ENCODE measurements at places on chromosomes 6 and 20.

DNA sequence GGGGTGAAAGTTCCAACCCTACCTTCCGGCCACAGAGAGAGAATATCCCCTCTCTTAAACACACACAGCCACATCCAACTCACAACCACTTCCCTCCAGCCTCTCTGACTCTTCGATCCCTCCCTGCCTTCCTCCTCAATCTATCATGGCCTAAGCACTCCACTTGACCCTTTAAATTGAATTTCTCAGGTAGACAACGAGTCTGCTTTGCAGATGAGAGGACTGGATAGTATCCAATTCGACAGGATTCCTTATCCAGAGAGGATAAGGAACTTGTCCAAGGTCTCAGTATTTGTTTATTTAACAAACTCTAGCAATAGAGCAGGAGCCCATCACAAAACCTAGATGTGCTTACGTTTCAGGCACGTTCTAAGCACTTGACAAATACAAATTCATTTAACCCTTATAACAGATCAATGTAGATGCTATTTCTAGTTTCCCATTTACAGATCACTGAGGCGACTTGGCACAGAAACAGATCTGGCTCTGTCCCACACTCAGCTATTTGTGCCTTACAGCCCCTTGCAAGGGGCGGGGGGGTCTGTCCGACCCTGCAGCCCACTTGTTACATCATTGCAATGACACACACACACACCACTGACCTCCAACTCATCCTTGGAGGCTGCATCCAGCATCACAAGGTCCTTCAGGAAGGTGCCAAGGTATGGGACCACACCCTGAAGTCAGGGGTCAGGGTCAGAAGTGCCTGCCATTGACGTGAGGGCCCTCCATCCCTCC, 4.5 kb downstream of the RGL2 start:
- no peak for DNase-seq

GRCh38 chr20:25477014-25477882, 69.8 kb downstream of the GINS1 start:
- no peak for DNase-seq

DNA sequence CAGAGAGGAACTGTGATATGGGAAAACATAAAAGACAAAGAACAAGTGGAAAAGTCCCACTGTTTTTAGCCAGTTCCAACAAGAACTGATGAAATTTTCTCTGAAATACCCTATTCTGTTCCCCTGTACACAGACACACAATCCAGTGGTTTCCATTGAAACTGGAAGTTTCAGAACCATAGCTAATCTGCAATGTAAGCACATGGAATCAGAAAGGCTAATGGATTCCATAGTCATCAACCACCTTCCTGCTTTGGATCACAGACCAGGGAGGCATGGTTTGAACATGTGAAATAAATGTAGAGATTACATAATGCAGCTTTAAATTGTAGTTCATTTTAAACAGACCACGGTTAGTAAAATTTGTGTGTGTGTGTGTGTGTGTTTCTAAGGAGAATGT, 242.1 kb downstream of the GJA1 start:
- no peak for DNase-seq

DNA sequence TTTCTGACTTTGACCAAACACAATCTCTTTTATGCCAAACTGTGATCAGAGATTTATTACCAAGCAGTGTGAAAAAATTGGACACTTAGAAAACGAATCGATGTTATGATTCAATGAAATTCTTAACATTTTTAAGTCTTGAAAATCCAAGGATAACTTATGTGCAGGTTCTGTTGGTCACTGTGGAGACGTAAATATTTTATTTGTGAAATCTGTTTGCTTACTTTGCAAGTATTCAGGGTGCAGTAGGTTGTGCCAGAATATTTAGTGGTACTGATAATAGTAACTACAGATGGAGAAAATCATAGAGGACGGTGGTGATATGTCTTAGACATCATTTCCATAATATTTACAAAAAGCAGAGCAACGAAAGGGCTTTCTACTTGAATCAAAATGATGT, 97.3 kb downstream of the BMP2 start:
- DNase-seq, result no peak

- no peak for DNase-seq
Observed at GRCh38 chr20:62134735-62135231, 8.4 kb downstream of the PSMA7 start.

DNA sequence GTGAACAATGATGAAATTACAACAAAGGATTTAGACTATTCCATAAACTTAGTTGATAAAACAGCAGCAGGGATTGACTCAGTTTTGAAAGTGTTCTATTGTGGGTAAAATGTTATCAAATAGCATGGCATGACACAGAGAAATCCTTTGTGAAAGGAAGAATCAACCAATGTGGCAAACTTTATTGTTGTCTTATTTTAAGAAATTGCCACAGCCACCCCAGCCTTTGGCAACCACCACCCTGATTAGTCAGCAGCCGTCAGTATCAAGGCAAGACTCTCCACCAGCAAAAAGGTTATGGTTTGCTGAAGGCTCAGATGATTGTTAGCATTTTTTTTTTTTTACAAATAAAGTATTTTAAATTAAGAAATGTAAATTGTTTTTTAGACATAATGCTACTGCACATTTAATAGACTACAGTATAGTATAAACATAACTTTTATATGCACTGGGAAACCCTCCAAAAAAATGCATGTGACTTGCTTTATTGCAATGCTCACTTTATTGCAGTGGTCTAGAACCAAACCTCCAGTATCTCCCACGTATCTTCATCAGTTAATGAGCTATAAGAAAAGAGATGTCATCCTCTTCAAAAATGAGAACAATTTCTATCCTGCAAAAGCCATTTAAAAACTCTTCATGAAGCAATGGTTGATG, 162.7 kb downstream of the SOBP start:
- no peak for DNase-seq

DNA sequence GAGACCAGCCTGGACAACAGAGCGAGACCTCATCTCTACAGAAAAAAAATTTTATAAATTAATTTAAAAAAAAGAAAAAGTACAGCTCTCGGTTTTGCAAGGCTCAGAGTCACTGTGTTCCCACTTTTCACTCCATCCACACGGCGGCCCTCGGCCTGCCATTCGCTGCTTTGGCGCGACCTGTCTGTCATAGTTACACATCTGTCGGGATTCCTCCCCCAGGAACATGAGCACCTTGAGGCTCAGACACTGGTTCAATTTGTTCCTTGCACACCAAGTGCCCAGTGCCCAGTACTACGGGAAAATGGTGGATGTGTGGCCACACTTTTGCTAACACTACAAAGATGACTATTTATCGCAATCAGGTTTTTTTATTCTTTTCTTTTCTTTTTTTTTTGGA, 8.4 kb downstream of the CTSZ start:
- no peak for DNase-seq

DNA sequence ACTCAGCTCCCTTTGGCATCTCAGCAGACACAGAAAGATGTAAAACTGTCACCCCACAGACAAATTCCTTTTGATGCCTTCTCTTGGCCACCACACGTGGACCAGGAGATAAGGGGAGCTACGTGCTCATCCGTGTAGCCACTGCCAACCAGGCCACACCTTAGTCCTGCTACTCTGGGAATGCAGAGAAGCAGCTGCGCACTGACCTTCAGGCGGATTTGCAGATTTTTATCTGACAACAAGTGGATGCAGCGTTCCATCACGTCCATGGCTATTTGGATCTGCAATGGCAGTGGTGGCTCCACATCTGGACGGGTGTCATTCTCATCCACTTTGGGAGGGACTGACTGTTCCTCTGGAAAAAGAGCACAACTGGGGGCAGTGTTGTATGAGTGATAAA, 30.8 kb downstream of the TTI1 start:
- DNase-seq, result no peak

- no peak for DNase-seq
Observed at GRCh38 chr6:90459225-90459758, 127.6 kb downstream of the MAP3K7 start.

DNA sequence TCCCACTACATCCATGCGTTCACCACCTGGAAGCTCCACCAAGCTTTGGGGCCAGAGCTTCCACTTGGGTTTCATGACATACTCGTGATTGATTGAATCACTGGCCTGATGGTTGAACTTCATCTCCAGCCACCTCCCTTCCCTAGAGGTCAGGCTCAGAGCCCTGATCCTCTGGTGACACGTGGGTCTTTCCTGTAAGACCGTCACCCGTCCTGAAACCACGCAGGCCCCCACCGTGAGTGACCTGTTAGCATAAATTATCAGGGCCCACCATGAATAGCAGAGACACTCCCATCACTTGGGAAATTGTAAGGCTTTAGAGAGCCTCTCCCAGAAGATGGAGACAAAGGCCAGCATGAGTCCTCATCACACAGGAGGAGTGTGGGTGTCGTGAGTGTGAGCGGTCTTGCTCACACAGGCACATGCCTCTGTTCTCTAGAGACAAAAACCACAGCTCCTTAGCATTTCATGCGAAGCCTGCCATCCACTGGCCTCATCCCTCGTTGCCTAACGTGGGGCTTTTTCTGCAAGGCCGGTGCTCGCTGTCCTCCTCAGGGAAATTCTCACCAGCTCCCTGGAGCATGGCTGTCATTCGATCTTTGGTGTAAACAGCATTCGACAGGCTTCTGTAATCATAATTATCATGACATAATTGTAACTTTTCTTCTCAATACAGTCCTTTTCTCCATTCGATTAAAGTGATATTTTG, 65.1 kb upstream of the DUSP22 start:
- no peak for DNase-seq

DNA sequence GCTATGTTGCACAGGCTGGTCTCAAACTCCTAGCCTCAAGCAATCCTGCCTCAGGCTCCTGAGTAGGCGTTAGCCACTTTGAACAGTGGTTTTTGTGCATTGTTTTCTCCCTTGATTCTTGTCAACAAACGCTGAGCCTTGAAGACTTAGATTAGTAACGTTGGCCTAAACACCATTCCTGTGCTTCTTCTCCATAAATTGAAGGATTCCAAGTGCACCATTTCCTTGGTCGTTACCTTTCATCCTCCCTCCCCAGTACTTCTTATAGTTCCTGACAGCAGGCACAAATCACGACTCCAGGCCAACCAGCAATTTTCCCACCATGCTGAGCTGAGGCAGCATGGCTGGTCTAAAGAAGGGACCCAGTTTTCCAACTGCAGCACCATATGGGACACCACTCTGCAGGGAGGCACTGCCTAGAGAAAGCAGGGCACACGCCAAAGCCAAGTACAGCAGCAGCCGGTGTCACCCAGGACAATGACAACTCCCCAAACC, 8.9 kb downstream of the RPS10 start:
- DNase-seq, result no peak

- DNase-seq, result no peak
Observed at GRCh38 chr6:147677647-147678046, 169.2 kb downstream of the SAMD5 start.

DNA sequence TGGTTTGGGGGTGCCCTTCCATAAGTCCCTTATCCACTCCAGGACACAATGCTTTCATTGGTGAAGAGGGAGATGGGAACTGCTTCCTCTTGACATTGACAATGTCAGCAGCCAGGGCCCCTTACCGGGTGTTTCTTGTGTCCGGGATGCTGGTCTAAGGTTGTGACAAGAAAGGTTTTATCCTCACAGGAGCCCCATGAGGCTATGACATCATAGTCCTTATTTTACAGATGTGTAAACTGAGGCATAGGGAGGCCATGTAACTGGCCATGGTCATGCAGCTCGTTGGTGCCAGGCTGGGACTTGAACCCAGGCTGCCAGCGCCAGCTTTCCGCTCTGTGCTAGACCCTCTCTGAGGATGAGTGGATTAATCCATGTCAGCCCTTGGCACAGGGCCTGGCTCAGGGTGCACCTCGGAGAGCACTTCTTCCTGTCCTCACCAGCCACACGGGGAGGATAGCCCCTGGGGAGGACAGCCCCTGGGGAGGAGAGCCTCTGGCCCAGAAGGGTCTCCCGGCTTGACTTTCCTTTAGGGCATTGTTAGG, 157.3 kb downstream of the SYCP2 start:
- DNase-seq, result no peak

DNA sequence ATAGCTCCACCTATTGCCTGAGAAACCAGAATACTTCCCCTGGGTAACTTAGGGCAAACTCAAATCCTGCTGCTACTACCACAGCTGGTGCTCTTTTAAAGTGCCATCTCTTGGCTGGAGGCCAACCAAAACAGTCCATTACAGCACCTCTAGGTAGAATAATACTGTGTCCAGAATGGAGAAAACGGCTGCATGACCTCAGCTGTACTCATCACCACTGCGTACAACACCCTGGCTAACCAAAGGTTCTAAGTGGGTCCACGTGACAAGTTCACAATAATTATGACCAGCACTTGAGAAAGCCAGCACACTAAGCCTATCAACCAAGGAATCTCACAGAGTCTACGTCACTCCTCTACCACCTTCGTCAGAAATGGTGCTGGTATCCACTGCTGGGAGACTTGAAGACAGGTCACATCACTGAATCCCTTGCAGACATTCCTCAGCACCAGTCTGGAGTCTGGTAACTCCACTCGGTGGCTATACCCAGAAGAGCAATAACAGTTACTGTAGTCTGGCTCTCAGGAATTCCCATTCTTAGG, 40.9 kb upstream of the PKIB start:
- DNase-seq, result no peak

DNA sequence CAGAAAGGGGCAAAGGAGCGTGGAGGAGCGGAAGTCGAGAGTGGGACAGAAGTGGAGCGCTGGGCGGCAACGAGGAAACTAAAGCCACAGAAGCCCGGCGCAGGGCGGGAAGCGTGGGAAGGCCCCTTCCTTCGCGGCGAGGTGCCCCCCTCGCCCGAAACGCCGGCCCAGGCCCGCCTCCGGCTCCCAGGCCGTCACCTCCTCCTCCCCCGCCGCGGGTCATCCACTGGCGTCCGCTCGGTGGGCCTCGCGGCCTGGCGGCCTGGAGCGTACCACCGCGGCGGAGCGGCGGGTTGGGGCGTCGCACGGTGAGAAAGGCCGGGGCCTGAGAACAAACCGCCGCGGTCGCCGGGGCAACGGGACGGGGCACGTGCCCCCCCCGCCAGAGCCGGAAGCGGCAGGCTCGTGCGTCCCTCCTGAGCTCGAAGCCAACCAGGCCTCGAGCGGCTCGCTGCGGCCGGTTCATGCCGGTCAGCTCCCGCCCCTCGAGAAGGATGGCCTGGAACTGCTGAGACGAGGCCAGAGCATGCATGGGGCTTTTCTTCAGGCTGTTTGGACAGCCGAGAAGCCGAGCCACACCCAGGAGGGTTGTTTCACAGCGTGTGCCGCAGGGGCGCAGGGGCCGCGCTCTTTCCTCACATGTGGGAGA, at the start of gene TCP11:
TCP11 (minus strand) TSS at position 333 of the 649 bp plus-strand sequence. CDS start 469 bp downstream, outside the sequence.
- DNase-seq, result peak; percentile 8

DNA sequence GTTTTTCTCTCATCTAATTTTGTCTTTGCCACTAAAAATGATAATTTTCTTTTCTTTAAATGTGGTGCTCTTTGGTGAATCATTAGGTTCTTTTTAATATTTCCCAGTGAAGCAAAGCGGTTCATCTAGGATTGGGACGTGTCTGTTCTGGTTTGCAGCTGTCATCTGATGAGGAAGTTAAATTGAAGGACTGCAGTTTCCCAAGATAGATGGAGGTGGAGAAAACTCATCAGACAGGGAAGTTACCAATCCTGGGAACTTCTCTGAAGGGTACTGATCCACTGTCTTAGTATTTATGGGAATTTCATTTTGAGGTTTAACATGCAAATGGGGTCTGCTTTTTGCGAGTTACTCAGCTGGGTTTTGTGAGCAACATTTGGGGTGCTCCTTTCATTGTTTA, 2.4 kb upstream of the AARS2 start:
- no peak for DNase-seq
